NCI-H69 (cell line): ENCODE measurements at places on chromosomes 7 and 10.

DNA sequence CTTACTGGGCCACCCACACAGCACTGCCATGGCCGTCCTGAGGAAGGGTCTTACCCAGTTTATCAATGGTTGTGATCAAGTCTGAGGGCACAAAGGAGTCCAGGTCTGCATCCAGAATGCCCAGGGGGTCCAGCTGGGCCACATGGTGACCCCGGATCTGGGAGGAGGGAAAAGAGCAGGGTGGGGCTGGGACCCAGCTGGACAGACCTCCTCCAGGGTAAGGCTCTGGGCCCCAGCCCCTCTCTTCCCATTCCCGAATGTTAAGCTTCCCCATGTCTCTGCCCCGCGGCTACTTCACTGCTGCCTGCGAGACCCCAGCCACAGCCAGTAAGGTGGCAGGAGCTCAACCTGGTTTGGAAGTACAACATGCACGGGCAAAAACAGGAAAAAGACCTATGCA lies 9.5 kb downstream of the OGDHL start:
- no peak for DNase-seq

GRCh38 chr10:98748298-98748697 lies 301.6 kb upstream of the HPS1 start:
- peak; percentile 40 for DNase-seq

DNA sequence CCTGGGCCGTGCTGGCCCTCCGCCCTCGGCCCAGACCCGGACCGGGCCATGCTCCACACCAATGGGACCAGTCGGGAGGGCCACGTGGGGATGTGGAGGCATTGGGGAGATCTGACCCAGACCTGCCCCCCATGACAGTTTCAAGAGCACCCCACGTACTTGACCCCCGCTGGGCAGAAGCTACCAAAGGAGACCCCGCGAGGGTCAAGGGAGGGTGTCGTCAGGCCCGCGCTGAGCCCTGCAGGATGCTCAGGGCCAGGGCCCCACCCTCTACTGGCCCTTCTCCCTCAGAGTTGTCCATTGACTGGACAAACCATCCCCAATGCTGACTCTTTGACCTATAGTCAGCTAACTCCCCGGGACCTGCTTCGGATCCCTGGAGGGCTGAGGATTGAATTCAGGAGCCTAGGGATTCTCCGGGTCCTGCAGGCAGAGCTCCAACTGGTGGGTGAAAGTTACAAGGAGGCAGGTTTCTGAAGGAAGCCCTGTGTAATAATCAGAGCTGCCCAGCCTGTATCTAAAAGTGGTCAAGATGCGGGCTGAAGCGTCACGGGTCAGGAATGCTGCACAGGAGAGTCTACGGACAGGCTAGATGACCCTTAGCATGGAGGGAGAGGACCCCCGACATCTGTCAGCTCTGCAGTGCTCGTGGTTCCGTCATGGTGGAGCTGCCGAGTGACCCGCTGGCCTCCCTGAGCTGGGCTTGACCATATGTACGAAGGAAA lies 498 bp upstream of the CALHM2 start:
- no peak for DNase-seq

GRCh38 chr10:72081772-72082590 lies 6.4 kb downstream of the SPOCK2 start:
- DNase-seq = peak; percentile 87

- peak; percentile 95 for DNase-seq
Measured at GRCh38 chr10:21975378-21975990, 28.0 kb downstream of the DNAJC1 start.

- DNase-seq = peak; percentile 86
Measured at GRCh38 chr7:10708447-10708846, 265.2 kb upstream of the PHF14 start.

DNA sequence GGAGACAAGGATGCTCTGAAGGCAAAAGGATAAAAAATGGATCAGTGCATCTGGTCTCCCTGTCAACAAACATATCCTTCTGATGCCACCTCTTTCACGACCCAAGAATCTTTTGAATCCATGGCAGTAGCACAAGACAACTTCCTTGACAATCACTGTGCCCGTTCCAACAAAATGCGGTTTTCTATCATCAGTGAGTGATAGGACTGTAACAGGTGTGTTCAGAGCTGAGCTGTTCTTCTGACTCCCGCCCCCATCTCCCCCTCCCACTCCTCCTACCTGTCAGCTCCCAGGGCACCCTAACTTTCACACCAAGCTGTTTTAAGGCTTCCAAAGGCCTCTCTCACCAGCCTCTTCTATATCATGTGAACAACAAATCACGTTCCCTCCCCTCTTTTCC lies 74.8 kb downstream of the PARD3 start:
- peak; percentile 72 for DNase-seq

GRCh38 chr7:145753004-145753403 lies 363.6 kb upstream of the CNTNAP2 start:
- no peak for DNase-seq

DNA sequence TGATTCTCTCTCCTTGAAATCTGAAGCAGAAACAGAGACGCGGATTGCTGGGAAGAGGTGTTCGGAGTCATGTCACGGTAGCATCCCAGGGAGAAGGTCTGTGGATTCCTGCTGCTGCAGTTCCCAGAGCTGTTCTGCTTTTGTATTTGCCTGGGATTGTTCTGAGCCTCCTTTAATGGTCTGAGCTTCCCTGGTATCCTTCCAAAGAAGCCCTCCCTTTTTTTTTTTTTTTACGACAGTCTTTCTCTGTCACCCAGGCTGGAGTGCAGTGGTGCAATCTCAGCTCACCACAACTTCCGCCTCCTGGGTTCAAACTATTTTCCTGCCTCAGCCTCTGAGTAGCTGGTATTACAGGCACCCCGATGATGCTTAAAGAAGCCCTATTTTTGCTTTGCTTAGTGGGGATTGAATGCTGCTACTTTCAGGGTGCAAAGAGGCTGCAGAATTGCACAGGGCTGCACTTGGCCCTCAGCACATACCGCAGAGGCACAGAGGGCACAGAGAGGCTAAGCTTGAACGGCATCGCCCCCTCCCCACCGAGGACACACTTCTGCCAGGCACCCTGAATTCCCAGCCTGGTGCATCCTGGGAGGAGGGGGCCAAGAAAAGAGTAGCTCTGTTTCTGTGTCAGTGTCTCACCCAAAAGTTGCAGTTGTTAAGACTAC lies 208.6 kb upstream of the GALNT17 start:
- no peak for DNase-seq

DNA sequence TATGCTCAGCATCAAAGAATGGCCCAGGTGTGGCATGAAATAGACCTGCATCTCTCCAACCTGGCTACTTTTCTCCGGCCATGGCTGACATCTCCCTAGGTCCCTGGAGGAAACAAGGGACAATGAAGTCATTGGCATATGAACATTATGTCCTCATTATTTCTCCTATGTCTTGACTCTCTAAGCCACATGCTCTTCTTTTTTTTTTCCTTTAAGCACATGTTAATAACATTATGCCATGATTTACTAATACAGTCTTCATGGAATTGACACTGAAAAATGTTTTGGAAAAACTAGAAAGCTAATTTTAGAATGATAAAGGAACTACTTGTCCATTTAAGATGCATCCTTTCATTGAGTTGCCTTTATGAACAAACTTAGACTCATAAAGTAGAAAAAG lies 628.9 kb downstream of the TNS3 start:
- no peak for DNase-seq

- DNase-seq = no peak
Measured at GRCh38 chr7:3260401-3260715, 40.7 kb upstream of the SDK1 start.

GRCh38 chr7:98805956-98806838 lies 63.6 kb downstream of the TMEM130 start:
- DNase-seq = peak; percentile 48

GRCh38 chr7:2930310-2931033 lies 86.4 kb upstream of the GNA12 start:
- no peak for DNase-seq

- DNase-seq = peak; percentile 17
Measured at GRCh38 chr7:16114633-16115032, 306.7 kb downstream of the CRPPA start.

DNA sequence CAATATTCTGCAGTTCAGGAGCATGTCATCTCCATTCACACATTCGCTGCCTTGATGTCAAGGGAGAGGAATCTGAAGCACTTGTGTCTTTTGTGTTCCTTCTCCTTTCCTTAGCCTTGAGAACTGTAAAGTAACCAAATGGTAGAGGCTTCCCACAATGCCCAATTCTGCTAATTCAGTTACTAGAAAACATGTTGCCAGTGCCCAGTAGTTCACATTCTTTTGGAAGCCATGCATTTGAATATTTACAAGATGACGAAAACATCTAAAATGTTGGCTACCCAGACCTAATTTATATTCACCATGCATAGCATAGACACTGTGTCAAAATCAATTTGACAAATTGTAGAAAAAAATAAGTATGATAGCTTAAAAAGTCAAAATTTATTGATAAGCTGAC lies 852.7 kb upstream of the PHF14 start:
- DNase-seq = peak; percentile 24

DNA sequence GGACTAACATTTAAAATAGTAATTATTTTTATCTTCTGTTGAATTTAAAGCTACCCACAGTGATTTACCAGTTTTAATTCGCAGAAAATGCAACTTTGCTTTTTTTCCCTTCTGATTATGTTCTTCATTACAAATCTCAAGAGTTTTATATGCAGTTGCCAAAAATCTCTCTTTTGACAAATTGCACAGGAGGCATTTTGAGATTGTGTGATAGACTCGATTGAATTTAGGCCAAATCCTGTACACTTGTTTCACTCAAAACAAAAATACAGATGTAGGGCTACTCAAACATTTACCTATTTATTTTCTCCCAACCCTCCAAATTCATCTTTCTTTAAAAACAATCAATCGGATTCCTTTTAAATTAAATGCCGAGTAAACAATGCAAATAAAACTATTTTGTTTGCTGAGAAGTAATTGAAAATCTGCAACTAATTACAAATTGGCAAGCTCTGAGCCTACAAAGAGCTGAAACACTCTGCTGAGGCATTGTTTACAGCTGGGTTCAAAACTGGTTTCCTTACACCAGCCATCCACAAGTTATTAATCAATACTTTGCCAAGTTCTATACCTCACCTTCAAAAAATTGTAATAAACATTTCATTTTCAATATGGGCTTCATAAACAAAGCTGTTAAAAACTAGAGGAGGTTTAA lies 214.9 kb upstream of the TCF7L2 start:
- DNase-seq = no peak

- peak; percentile 57 for DNase-seq
Measured at GRCh38 chr10:114662646-114663217, 4.7 kb upstream of the ABLIM1 start.

DNA sequence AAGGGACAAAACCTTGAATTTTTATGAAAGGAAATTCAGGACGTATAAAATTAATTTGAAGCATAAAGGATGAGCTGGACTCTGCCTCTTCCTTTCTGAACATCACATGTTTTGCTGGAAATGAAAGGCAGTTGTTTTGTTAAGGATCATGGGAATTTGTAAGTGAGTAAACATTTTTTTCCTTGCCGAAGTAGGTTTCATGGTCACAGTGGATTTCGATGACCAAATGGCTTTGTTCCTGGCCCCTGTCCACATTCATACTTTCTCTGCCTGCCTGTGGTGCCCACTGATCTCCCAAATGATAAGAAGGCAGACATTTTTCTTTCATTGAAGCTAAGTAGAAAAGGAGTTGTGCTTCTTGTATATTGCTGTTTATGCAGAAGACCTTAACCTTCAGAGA lies 104.2 kb downstream of the ARID5B start:
- DNase-seq = no peak

- no peak for DNase-seq
Measured at GRCh38 chr7:121516821-121517220, 120.7 kb upstream of the FAM3C start.

GRCh38 chr10:3192856-3193635 lies 20.5 kb upstream of the PITRM1 start:
- peak; percentile 79 for DNase-seq

DNA sequence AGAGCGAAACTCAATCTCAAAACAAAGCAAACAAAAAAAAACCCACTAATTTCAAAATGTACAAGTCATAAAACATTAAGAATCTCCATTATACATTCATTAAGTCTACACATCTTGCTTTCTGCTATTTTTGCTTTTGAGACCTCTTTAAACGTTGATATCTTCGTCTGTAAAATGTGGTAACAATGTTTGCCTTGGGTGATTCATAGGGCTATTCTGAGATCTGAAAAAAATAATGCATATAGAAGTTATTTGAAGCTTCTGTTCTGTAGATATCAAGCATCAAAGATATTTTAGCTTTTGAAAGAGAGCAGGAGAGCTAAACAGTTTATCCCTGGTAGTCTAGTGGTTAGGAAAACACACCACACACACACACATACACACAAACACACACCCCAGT lies 158.1 kb upstream of the PLXDC2 start:
- no peak for DNase-seq

- DNase-seq = peak; percentile 27
Measured at GRCh38 chr7:73892003-73892999, 31.3 kb downstream of the TMEM270 start.

- no peak for DNase-seq
Measured at GRCh38 chr10:116109481-116109880, 163.5 kb downstream of the GFRA1 start.
